ENCODE measurements at places on chromosomes 2 and 18.

- peak; percentile 18 for DNase-seq
Observed at GRCh38 chr2:95530734-95531133, 46.2 kb upstream of the TRIM43B start.

DNA sequence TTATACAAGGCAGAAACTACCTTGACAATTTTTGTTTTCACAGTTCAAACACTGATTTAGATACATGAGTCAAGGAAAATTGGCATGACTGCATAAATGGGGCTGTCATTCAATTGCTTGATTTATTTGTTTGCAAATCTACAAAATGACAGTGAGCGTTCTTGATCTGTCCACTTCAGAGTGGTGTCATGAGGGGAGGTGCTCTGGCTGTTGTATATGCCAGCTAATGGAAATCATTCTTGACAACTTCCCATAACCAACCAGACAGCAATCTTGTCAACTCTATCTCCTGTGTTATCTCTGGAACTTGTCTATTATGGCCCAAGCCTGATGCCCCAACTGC lies 120.6 kb upstream of the UGP2 start:
- DNase-seq = no peak

GRCh38 chr2:57943315-57943714 lies 103.3 kb upstream of the VRK2 start:
- DNase-seq = no peak

DNA sequence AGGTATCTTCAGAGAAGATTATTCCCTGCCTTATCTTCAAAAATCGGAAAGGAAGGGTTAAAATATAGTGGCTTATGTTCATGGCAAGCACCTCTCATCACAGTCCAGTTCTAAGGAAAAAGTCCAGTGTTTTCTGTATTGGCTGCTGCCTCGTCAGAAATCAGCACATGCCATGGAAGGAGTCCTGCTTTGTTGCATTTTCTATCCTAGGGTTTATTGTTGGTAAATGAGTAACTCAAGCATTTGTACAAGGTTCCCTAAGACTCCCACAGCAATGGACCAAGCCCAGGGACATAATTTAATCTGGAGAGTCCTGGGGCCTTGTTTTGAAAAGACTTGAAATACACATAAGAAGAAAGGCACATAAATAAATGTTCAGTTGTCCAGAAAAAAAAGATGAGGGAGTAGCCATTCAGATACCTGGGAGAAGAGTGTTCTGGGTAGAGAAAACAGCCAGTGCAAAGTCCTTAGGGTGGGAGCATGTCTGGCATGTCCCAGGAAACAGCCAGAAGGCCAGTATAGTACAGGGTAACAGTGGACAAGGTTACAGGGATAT lies 26.4 kb downstream of the NBEAL1 start:
- DNase-seq = no peak

DNA sequence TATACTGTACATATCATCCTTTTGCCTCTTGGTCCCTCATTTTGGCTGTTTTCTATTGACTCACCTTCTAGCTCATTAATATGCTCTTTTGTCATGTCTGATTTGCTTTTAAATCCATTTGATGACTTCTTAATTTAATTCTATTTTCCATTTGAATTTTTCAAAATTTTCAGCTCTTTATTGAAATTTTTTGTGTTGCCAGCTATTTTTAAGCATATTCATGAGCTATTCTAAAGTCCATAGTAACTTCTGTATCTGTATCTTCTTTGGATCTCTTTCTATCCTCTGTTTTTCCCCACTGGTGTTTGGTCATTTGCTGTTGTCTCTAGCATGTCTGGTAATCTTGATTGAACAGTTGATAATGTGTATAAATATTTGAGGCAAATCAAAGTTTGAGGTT lies 227.8 kb downstream of the NDUFA10 start:
- no peak for DNase-seq

DNA sequence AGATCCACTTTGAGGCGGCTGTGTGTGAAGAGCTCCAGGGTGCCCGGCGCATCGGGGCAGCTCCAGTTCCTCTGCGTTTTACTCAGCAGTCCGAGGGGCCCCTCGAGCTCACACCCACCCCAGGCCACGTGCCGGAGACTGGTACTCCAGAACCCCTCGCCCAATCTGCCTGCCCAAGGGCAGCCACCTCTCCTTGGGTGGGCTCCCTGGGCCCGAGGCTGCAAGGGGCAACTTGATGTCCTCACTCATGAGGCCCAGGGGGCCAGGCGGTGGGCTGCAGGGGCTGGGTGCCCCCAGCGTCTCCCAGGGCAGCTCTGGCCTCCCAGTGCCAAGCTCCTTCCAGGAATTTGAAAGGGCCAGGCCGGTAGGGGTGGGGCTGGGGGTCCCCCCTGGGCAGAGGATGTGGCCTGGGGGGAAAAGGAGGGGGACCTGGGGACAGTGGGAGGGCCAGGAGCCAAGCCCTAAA lies 16.7 kb downstream of the RAMP1 start:
- DNase-seq = no peak

DNA sequence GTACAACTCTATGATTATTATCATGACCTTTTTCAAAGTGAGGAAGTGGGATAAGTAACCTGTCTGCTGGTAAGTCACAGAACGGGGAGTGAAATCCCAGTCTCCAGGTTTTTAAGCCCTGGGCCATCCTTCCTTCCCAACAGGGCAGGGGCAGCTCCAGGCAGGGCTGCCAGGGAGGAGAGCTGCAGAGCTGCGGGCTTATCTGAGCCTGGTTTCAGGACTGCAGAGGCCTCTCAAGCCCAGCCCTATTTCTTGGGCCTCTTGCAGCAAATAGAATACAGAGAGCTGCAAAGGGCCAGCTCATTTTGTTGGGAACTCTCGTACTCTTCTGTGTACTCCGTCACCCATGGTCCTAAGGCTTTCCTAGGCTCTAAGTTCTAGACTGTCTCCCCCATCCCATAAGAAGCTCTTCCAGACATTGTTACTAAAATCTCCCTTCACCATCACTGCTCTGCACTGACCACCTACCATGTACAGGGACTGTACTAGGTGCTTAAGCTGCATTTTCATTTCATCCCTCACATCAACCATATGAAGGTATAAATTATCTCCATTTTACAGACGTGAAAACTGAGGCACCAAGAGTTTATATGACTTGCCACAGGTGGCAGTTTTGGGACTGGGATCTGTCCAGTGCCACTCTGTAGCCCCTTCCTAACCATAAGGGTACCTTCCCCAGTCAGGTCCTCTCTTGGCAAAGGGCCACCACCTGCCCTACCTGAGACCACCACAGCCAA lies 3.1 kb downstream of the RAB11FIP5 start:
- DNase-seq = no peak

GRCh38 chr2:15426606-15427005 lies 134.5 kb downstream of the NBAS start:
- DNase-seq = no peak

GRCh38 chr2:54672590-54673456 lies 50.6 kb upstream of the EML6 start:
- no peak for DNase-seq

- no peak for DNase-seq
Observed at GRCh38 chr2:176170602-176171305, 13.6 kb downstream of the HOXD3 start.

GRCh38 chr18:54261894-54262293 lies 7.4 kb upstream of the POLI start:
- DNase-seq = peak; percentile 77

- DNase-seq = no peak
Observed at GRCh38 chr2:64440843-64441242, 13.1 kb upstream of the LGALSL start.

DNA sequence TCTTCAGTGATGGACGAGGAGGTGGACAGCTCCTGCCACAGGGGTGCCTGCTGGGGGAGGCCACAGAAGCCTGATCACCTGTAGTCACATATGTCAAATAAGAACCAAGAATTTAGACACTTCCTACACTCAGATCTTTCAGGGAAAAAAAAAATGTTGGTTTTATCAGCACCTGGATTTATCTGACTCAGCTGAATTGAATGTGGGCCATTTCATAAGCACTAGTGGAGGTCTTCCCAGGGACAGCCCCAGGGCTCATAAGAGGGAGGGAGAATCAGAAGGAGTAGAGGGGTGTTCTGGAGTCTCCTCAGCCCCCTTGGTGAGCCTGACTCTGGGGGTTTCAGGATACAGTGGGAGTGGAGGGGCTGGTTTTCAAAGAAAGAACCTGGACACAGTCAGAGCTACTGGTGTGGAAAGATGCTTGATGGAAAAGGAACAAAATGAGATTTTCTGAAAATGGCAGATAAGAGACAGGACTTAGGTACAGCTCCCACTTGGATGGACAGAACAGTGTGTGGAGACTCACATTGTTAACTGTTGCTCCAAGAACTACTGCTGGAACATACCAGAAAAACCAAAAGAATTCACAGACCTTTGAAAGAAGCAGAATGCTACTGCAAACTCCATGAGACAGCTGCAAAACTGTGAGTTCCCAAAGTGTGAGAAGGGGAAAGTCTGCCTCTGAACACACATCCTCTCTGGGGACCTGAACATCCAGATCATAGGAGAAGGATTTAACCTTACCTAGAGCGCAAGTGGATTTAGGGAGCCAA lies 45.4 kb downstream of the LCT start:
- DNase-seq = no peak

GRCh38 chr2:83240611-83241010 lies 1218.5 kb downstream of the SUCLG1 start:
- no peak for DNase-seq

DNA sequence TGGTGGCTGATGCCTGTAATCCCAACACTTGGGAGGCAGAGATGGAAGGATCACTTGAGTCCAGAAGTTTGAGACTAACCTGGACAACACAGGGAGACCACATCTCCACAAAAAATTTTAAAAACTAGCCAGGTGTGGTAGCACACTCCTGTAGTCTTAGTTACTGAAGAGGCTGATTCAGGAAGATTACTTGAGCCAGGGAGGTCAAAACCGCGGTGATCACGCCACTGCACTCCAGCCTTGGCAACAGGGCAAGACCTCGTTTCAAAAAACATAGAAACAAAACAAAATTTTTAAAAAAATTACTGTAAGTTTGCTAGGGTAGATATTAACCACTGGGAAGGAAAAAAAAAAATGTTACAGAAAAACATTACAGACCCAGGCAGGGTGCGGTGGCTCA lies 5.8 kb downstream of the ATL2 start:
- no peak for DNase-seq

GRCh38 chr2:228048838-228049490 lies 132.5 kb downstream of the SPHKAP start:
- DNase-seq = no peak

DNA sequence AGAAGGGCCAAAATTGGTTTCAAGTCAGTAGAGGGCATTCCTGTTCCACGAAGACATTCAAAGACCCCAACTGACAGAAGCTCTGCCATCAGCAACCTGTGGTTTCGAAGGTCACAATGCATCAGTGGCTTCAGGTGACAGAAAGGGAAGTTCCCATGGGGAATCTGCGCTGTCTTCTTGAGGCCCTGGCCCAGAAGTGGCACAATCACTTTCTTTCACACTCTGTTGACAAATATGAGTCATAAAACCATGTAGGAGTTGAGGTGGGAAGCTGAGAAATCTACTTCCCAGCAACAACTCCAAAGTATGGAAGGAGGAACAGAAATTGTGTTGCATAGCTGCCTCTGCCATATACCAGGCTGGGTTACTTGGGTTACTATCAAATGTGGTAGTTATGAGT lies 621.1 kb upstream of the FANCL start:
- DNase-seq = no peak

DNA sequence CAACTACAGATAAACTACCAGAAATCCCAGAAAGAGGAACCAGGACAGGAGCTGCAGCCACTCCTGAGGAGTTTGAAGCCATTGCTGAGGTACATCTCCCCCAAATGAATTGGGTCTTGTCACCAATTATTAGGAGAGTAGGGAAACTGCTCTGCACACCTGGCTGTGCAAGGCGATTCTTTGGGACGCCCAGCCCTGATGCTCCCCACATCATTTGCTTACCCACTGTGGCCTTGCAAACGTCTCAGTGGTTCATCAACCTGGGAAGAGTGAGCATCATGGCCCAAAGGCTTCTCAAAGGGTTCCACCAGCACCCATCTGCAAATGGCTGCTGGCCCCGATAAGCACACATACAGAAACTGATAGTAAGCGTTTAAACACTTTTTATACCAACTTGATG lies 21.8 kb upstream of the DCDC2C start:
- DNase-seq = no peak

DNA sequence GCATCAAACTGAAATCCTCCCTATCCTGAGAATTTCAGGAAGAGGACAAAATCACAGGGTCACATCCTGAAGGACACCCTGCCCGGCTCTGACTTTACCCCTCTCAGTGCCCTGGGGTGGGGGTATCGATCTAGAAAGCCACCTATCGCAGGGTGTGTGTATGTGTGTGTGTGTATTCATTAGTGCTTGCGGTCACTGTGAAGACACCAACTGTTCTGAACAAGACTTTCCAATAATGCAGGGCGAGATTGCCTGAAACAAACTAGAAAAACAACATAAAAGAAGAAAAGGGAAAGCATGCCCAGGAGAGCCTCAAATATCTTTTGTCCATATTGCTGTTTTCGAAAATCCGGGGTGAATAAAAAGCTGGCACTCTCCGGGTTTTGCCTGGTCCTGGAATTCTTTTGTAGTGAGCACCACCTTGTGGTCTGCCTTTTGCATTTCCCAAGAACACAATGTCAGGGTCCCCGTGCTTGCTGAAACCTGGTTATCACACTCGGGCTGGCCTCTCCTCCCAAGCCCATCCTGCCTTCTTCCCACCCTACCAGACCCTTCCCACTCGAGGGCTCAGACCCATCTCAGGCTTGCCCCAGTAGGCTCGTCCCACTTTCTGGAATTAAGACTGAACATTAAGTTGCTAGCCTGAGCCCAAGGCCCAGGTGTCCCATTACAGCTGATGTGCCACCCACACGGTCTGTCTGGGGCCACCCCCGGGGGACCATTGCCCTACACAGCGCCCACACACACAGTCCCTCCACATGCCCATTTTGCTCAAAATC lies 25.0 kb upstream of the COPS8 start:
- DNase-seq = no peak

DNA sequence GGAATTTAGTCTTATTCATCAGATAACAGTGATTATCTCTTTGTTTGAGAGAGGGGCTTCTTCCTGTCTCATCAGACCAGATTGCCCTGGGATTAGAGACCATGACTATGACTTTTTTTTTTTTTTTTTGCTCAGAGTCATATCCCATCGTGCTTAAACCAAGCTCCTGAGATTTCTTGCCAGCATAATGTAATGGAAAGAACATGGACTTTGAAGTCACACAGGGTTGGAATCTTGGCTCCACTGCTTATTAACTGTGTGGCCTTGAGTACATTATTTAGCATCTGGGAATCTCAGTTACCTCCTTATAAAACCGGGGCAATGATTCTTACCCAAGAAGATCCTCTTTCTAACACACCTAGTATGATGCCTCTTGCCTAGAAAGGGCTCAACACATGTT lies 268.3 kb downstream of the DYSF start:
- no peak for DNase-seq

- DNase-seq = no peak
Observed at GRCh38 chr18:66393463-66393862, 210.4 kb downstream of the CDH19 start.
